ENCODE measurements at places on chromosomes 4 and X.

- DNase-seq, result no peak
Measured at GRCh38 chrX:113389846-113390245, 549.2 kb upstream of the AMOT start.

DNA sequence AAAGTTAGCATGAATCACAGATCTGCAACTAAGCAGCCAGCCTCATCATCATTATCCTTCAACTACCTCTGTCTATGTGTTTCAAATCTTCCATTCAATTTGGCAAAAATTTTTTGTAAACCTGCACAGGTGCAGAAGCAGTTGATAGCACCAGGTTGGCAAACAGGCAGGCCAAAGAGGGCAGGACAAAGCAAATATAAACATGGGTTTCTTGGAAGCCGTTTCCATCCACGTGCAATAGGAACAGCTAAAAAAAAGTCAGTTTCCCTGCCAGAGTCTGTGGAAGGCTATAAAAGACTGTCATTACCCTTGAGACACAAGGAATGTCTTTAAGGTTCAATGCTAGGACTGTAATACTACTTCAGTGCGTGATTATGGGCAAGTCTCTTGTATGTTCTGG, 253.2 kb downstream of the PDHA2 start:
- DNase-seq, result no peak

GRCh38 chr4:19520939-19521520, 730.7 kb upstream of the SLIT2 start:
- no peak for DNase-seq

GRCh38 chr4:69907151-69907550, 23.7 kb upstream of the CSN1S1 start:
- DNase-seq, result no peak

DNA sequence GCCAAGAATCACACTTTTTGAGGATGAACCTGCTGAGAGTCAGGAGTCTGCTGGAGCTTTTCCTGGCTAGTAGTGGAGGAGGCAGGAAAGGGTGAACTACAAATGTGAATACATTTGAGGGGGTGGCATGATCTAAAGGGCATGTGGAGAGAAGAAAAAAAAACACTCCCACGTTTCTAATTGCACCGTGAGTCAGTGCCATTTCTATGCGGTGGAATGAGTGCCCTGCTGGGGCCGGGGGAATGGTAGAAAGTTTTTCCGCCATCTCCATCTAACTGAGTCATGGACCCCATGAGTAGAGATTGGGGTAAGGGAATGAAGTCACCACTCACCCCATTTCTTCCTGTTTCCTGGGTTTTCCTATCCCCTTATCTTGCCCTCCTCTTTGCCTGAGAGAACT, 19.8 kb downstream of the BEX3 start:
- no peak for DNase-seq

GRCh38 chrX:149267878-149268813, 237.0 kb downstream of the IDS start:
- no peak for DNase-seq

- DNase-seq, result no peak
Measured at GRCh38 chrX:20530406-20530921, 263.8 kb upstream of the RPS6KA3 start.

DNA sequence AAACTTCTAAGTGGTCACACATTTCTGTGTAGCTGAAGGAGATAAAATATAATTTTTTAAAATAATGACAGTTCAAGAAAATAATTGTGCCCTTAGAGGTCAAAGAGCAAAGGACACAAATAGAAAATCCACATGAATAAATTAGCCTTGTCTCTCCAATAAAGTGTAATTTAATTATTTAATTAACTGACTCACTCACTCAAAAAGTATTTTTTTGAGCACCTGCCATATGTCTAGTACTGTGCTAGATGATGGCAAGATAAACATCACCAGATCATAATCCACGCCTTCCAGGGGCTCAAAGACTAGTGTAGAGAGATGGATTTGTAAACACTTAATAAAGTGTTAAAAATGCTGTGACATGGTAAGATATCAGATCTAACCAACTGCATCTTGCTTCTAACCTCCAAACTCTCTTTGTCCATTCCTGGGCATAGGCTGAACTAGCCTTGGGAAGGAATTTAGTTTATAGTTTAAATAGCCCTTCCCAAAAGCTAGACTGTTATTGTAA, 112.5 kb downstream of the SCLT1 start:
- no peak for DNase-seq

GRCh38 chr4:67048530-67048929, 496.8 kb downstream of the CENPC start:
- no peak for DNase-seq

DNA sequence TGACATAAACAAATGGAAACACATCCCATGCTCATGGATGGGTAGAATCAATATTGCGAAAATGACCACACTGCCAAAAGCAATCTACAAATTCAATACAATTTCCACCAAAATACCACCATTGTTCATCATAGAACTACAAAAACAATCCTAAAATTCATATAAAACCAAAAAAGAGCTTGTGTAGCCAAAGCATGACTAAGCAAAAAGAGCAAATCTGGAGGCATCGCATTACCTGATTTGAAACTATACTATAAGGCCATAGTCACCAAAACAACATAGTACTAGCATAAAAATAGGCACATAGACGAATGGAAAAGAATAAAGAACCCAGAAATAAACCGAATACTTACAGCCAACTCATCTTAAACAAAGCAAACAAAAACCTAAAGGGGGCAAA, 342.8 kb upstream of the AGA start:
- no peak for DNase-seq

- no peak for DNase-seq
Measured at GRCh38 chrX:11080741-11081305, 30.3 kb upstream of the HCCS start.

- no peak for DNase-seq
Measured at GRCh38 chr4:103645991-103646390, 73.8 kb downstream of the TACR3 start.
